Central memory CD8-positive, alpha-beta T cell (primary cell): ENCODE measurements at places on chromosomes 3 and 15.

- no peak for DNase-seq
Observed at GRCh38 chr15:99474909-99475753, 90.7 kb upstream of the MEF2A start.

GRCh38 chr3:87696124-87697013, 362.4 kb downstream of the CGGBP1 start:
- no peak for DNase-seq

GRCh38 chr3:32420126-32421038, 28.7 kb downstream of the CMTM7 start:
- no peak for DNase-seq

GRCh38 chr3:10338591-10339353, 17.9 kb upstream of the SEC13 start:
- no peak for DNase-seq

DNA sequence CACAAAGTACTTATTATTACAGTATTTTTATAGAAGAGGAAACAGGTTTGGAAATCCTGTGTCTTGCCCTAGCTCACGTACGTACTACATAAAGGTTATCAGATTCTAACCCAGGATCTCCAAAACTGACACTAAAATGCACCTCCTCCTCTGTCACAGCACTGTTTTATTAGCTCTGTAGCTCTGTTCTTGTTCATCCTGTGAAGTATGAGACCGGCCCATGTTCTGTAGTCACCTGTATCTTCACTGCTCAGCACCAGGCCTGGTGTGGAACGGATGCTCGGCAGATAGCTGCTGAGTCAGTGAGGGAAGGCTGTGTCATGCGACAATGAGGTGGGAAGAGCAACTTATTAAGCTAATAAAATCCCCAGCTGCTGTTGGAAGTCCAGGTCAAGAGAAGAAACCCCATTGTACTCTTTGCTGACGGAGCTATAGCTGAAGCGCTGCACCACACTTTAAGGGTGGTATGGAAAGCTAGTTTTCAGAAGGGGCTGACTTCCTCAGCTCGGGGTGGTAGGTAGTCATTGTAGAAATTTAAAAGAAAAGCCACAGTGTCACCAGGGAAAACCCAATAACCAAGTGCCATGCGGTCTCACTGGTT, 22.8 kb downstream of the BCL2A1 start:
- no peak for DNase-seq

DNA sequence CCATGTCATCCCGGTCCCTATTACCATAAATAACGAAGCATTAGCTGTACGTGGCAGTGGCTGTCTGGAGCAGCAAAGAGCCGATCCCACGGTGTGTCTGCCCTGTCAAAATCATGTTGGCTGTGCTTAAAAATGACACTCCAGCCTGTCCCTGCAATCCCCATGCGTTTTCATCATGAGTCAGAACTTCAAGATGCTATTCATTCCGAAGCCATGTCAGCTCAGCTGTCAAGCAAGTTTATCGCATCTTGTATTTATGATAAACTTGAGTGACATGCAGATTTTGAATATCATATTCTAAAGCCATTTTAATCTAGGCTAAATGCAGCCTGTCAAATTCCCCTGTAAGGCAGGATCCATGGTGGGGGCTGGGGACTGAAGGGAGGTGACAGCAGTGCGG, 152.4 kb downstream of the TJP1 start:
- DNase-seq, result no peak

GRCh38 chr3:70094197-70094596, 94.7 kb downstream of the SAMMSON start:
- no peak for DNase-seq

- DNase-seq, result no peak
Observed at GRCh38 chr3:71309342-71309741, 274.2 kb downstream of the FOXP1 start.

- no peak for DNase-seq
Observed at GRCh38 chr3:30894521-30895251, at the start of gene GADL1. GADL1 (minus strand) TSS chr3:30894661; CDS start chr3:30894614, 47 bp downstream.

GRCh38 chr3:188046561-188047211, 107.3 kb upstream of the LPP start:
- DNase-seq, result no peak

DNA sequence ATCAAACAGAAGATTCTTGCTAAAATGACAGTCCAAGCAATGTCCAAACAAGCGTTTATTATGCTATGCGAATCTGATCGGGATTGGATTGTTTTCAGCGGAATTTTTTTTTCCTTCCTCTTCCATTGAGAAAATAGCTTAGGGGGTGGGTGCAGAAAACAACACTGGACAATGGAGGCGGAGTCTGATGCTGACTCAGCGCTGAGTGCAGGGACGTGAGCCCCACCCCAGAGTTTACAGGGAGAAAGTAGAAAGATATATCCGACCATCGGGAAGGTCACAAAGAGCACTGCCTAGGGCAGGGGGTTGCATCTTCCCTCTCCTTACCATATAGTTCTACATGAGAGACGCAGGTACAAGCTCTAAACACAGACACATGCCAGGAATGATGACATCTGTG, 117.0 kb downstream of the FOXP1 start:
- DNase-seq, result no peak

DNA sequence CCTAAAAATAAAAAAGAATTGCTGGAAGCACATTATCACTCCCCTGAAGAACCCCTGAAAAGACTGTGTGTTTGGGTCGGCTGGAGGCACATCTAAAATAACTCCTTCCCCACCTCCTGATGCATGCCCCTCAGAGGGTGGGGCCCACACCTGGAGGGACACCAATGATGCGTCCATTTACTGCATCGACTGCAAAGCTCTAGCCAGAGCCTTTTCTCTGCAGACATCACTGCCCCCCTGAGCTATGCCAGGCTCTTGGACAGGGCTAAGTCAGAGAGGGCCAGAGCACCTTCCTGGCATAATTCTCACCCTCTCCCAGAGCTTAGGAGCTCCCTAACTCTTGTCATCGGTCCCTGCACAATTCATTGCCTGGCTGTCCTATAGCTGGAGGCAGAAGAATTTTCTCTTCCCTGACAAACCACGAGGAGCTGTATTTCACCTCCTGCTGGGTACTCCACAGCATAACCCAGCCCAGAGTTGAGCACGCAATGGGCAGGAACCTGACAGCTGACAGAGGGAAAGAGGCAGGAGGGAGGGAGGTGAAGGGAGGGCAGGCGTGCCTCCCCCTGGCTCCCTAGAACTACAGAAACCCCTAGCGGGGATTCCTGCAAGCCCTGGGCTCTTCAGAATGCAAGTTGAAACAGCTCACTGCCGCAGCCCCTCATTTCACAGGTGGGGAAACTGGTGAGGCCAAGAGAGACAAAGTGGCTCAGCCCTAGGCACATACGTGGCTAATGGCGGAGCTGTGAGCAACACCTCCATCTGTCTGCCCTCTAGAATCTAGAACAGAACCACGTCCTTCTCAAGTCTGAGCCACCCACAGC, 46.6 kb downstream of the XXYLT1 start:
- DNase-seq, result no peak

DNA sequence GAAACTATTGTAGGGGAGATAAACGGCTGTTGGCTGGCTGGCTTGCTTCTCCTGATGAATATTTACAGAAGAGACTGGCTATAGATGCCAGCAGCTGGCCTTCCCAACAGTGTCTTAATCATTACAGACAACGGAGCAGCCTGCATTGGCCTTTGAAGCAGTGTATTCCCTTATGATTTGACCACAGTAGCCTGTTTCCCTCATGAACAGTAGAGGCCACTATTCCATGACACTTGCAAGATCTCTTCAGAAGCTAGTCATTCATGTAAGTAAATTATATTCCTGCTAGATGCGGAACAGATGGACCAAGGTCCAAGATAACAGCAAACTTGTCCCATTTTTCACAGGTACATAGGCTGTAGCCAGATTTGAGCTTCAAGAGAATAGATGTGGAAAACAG, 47.3 kb downstream of the TMCO5A start:
- no peak for DNase-seq

GRCh38 chr3:126826693-126827092, 122.7 kb downstream of the CHCHD6 start:
- DNase-seq, result no peak

- DNase-seq, result no peak
Observed at GRCh38 chr3:196377321-196377720, 39.1 kb upstream of the TM4SF19 start.

DNA sequence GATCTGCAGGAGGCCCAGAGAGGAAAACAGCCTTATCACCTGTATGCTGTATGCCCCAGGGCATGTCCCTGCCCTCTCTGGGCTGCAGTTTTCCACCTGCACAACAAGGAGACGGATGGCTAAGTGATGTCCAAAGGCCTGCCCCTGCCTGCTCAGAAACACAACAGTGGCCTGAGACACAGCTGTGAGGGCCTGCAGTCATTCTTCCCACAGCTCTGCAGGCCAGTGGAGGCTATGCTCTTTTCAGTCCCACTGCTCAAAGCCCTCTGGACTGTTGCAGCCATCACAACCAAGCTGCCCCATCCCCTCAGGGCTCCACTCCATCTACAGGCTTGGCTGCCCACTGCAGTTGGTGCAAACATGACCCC, 5.2 kb upstream of the TBC1D2B start:
- DNase-seq, result no peak

- no peak for DNase-seq
Observed at GRCh38 chr3:111662012-111662411, 66.9 kb upstream of the ZBED2 start.

GRCh38 chr3:150905339-150905738, at the start of gene MINDY4B:
MINDY4B (minus strand) TSS chr3:150905439; CDS start chr3:150905439, 0 bp downstream.
- DNase-seq, result no peak

- DNase-seq, result no peak
Observed at GRCh38 chr3:18401300-18401961, 23.7 kb downstream of the SATB1 start.

GRCh38 chr3:16810593-16811367, 74.0 kb upstream of the PLCL2 start:
- DNase-seq, result no peak
